ENCODE measurements at places on chromosomes 16 and 17.

GRCh38 chr16:73268366-73268993, 220.6 kb upstream of the ZFHX3 start:
- DNase-seq, result no peak

GRCh38 chr17:79728169-79728907, 2.4 kb upstream of the ENPP7 start:
- DNase-seq, result peak; percentile 96

DNA sequence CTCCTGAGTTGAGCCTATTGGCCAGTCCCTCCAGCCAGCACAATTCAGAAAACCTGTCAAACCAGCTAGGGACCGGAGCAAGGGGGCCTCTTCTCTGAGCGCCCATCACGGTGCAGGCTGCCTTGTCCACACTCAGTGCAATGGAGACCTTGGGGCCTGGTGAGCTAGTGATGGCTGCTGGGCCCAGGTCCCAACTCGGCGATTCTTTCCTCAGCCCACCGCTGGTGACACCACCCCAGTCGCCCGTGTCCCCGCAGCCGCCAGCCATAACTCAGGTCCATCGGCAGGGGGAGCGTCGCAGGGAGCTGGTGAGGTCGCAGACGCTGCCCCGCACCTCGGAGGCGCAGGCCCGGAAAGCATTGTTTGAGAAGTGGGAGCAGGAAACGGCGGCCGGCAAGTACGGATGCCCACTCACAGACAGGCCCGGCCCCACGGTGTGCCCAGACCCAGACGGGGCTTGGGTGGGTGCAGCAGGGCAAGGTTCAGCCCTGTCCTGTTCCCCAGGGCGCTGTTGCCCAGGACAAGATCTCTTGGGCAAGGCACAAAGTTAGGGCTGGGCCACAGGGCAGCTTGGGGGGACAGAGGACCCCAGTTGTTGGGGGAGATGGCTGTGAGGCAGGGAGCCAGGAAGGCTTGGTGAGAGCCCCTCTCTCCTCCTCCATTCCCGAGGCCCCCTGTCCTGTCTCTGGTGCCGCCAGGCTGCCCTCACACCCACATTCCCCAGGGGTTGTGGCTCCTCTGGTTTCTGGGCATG, 10.8 kb downstream of the SMTNL2 start:
- DNase-seq, result no peak

DNA sequence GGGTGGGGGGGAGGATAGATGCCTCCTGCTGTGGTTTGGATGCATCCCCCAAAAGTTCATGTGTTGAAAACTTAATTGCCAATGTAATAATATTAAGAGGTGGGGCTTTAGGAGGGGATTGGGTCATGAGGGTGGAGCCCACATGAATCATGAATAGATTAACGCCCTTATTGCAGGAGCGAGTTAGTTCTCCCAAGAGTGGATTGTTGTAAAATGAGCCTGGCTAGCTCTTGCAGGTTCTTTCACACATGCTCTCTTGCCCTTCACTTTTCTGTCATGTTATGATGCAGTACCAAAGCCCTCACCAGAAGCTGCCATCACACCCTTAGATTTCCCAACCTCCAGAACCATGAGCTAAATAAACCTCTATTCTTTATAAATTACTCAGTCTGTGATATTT, 52.0 kb downstream of the GINS3 start:
- no peak for DNase-seq

GRCh38 chr17:55200904-55201303, 63.9 kb upstream of the HLF start:
- no peak for DNase-seq

DNA sequence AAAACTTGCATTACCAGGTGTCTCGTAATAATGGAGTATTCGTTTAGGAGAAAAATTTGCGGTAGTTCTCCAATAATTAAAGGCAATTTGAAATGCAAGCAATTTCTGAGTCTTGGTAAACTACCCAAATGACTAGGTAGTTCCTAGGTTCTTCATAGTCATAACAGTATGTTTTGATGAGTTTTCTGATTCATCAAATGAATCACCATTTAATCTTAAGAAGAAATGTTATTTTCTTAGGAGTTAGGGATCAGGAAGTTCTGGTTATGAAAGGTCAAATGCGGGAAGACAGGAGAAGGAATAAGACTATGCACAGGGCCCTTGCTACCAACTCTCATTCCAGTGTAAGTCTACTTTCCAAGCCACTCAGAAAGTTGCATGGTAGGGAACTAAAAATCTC, 221.5 kb upstream of the SOX9 start:
- DNase-seq, result no peak

DNA sequence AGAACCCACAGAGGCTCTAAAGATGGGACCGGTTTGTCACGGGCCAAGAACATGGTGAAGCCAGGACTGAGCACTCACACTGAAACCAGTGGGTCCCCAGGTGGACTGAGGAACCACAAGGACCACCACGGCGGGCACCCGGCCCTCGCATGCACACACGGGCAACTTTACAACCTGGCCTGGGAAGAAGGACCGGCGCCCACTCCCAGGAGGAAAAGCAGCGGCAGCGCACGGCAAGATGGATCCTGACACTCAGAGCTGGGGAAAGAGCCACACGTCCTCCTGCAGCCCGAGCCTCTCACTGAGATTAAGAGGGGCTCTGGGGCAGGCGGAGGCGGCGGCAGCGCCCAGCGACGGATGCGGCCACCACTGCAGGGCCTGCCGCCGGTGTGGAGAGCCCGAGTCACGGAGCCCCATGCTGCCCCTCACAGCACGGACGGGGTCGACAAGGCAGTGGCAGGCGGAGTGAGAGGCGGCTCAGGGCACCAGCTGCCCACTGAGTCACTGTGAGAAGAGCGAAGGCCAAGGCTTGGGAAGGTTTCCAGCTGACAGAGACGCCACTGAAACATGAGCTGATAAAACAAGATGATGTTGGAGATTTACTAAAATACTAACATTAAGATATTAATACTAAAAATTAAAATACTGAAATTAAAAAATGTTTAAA, 118.3 kb downstream of the ANKRD11 start:
- DNase-seq, result no peak

GRCh38 chr16:23927796-23928195, 92.0 kb downstream of the PRKCB start:
- DNase-seq, result no peak

DNA sequence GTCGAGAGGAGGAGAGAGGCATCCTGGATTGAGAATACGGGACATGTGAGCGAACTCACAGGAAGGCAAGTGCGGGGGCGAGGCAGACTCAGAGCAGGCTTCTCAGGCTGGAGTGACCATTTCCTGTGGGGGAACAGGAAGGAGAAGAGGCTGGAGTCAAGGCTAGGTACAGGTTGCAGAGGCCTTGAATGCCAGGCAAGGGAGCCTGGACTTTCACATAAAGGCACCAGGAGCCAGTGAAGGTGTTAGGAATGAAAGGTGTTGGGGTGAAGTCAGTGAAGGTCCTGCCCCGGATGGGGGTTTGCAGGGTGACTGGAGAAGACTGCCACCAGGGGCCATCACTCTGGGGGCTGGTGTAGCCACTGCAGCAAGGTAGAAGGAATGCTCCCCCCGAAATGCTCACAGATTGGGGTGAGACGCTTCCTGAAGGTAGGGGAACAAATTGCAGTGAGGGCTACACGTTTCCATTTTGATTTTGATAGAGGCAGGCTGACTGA, 5.3 kb upstream of the GPRC5C start:
- DNase-seq, result no peak

DNA sequence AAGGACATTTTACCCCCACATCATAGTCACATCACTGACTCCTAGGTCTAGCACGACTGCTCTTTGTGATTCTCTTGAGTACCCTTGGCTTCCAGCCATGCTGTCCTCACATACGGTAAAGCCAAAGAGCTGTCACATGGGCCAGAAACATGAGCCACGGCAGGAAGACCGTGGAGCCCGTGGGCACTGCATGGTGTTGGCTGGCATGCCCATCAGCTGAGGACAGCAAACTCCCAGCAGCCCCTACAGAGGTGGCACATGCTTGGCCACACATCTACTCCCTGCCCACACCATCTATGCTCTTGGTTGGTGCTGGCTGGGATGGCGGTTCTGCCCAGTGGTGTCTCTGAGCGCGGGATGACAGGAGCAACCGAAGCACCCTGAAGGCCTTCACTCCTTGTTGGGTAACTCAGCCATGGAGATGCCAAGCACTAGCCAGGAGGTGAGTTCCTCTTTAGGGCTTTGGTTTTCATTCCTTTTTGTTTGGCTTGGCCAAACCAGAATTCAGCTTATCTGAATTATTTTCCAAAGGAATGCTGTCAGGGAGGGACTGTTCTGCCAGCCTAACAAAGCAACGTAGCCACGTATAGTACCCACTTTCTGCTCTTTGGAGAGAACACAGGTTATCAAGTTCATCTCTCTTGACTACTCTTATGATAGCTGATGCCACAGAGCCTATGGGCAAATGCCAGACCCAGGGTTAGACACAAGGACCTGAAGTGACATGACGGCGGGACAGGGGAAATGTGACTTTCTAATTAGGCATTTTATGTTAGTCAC, 10.0 kb downstream of the TNFAIP1 start:
- DNase-seq, result no peak

DNA sequence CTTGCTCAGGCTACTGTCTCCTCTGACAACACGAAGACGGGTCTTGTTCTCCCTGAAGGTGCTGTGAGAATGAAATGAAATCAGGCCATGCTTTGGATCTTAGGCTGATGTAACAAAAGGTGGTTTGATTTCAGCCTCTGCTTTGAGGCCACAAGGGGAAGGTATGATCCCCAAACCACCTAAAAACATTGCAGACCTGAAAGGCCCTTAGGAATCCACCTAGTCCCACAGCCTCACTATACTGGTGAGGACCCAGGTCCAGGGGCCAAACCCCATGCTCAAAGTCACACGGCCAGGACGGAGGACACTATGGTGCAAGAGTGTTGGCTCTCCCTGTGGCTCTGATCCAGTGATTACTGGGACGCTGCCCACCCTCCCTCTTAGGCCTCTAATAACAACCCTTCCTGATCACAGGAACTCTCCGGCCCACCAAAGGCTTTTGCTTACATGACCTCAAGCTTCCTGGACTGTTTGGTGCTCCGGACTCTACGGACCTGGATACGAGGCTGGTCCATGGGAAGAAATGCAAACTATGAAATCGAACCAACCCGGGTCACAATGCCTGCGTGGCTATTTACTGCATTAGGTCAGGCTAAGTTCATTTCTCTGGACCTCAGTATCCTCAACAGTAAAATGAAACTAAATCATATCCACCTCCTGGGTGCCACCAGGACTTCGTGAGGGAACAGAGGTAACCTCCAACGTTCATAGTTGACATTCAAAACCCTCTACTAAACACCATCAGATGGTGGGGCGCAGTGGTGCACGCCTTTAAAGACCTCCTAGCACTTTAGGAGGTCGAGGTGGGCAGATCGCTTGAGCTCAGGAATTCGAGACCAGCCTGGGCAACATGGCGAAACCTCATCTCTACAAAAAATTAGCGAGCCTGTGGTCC, 1.5 kb downstream of the TRIM25 start:
- DNase-seq, result no peak

DNA sequence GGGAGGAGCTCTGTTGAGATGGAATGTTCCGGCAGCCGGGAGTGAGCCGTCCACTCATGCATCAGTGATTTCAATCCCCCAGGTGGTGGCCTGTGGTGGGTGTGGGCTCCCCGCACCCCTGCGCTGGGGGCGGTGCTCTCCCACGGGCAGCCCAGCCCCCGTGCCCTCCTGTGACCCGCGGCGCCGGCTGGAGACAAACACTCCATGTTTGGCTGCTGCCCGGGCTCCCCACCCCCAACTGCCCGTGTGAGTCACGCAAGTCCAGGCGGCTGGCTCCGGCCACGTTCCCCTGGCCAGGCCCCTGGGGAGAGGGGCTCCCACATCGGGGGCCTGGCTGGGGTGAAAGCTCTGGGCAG, 29.4 kb downstream of the CACNA1H start:
- DNase-seq, result peak; percentile 39

- DNase-seq, result no peak
Measured at GRCh38 chr17:32256701-32257019, 9.0 kb upstream of the RHBDL3 start.

GRCh38 chr17:12631076-12631475, 34.6 kb upstream of the MYOCD start:
- DNase-seq, result no peak

GRCh38 chr17:58234512-58234911, 3.9 kb upstream of the LPO start:
- no peak for DNase-seq

- no peak for DNase-seq
Measured at GRCh38 chr17:80559825-80560251, 15.2 kb downstream of the RPTOR start.

GRCh38 chr16:24935336-24935735, 79.8 kb downstream of the ARHGAP17 start:
- DNase-seq, result no peak

DNA sequence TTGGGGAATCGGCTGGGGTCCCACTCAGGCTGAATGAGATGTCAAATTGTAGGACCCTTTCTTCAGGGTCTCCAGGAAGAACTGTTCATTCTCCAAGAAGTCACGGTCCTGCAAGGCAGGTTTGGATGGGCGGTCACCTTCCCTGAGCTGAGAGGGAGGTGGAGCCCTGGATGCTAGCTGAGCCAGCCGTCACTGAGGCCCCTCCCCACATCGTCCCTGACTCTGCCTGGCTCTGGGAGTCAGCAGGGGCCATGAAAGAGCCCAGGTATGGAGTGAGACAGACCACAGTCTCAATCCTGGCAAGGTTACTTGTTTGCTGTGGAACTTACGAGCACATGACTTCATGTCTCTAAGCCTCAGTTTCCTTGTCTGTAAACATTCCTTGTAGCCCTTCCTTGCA, 6.0 kb upstream of the MRPL38 start:
- no peak for DNase-seq

DNA sequence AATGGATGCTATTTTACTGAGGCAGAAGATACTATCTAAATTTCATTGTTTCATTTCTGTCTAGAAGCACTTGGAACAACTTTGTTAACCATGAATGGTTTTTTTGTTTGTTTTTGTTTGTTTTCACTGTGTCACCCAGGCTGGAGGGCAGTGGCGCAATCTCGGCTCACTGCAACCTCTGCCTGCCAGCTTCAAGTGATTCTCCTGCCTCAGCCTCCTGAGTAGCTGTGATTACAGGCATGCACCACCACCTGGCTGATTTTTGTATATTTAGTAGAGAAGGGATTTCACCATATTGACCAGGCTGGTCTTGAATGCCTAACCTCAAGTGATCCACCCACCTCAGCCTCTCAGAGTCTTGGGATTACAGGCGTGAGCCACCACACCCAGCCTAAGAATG, 40.5 kb downstream of the ABHD15 start:
- DNase-seq, result no peak

GRCh38 chr16:66154801-66155200, 211.7 kb upstream of the CDH5 start:
- peak; percentile 59 for DNase-seq

DNA sequence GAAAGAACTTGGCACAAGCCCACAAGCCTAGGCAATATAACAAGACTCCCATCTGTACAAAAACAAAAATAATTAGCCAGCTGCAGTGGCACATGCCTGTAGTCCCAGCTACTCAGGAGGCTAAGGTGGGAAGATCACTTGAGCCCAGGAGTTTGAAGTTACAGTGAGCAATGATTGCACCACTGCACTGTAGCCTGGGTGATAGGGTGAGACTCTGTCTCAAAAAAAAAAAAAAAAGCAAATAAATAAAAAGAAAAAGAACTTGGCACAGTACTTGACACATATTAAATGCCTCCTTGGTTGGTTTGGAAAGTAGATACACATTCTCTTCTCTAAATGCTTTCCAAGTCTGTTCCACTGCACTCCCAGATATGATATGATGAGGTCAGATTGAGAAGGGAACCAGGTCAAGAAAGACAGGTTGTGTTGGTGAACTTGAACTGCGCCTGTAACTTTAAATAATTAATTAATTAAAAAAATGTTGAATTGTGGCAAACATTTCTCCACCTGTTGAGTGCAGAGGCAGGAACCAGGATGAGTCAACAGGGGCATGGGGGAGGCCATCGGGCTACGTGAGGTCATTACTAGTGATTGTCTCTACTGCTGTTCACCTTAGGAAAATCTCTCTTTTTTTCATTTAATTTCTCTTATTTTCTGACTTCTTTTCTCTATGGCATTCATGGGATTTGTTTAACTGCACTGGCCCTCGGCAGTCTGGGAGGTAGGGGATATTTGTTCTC, 25.9 kb upstream of the EFCAB13 start:
- DNase-seq, result no peak

Data from muscle of back (tissue), 13 donors.